ENCODE measurements at places on chromosomes 11 and 22. TPM values are rescaled to one million over a fixed set of nuclear protein-coding genes. Genes with fewer than 3 reads are reported as not detected.
A peak's percentile ranks its signal among the peaks of the same experiment; 100 is the strongest.

The C1QTNF4 gene
- polyA plus RNA-seq = not detected

GRCh38 chr11:34600339-34601084, 20.4 kb upstream of the EHF start:
- DNase-seq = no peak

The NRIP3 gene
- polyA plus RNA-seq = 3.6 TPM

- DNase-seq = peak; percentile 32
Measured at GRCh38 chr22:30969532-30970355, 679 bp downstream of the TUG1 start.

GRCh38 chr11:128579798-128580504, 7.4 kb downstream of the ETS1 start:
- no peak for DNase-seq

DNA sequence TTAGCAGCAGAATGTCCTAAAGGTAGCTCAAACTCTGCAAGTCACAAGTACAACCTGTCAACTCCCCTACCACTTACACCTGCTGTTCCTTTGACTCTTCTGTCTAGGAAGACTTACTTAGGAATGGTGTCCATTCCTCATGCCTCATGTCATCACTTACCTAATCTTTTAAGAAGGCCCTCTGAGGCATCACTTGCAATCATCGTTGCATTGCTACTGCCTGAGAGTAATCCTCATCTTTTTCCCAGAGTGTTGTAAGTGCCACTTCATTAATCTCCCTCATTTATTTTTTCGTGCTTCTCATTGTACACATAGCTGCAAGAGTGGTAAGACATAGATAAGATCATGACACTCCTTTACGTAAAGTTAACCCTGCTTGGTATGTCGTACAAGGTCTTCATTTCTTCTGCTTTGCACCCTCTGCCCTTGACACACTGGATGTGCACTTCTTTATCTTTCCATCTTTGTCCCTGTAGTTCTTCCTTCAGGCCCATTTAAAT, 54.6 kb downstream of the SFI1 start:
- no peak for DNase-seq

- no peak for DNase-seq
Measured at GRCh38 chr11:93039531-93040240, 70.2 kb downstream of the MTNR1B start.

The MUC6 gene
- 0.72 TPM for polyA plus RNA-seq

GRCh38 chr11:88424881-88425280, 87.3 kb upstream of the CTSC start:
- DNase-seq = no peak

- no peak for DNase-seq
Measured at GRCh38 chr11:73889019-73889418, 12.2 kb downstream of the PAAF1 start.

DNA sequence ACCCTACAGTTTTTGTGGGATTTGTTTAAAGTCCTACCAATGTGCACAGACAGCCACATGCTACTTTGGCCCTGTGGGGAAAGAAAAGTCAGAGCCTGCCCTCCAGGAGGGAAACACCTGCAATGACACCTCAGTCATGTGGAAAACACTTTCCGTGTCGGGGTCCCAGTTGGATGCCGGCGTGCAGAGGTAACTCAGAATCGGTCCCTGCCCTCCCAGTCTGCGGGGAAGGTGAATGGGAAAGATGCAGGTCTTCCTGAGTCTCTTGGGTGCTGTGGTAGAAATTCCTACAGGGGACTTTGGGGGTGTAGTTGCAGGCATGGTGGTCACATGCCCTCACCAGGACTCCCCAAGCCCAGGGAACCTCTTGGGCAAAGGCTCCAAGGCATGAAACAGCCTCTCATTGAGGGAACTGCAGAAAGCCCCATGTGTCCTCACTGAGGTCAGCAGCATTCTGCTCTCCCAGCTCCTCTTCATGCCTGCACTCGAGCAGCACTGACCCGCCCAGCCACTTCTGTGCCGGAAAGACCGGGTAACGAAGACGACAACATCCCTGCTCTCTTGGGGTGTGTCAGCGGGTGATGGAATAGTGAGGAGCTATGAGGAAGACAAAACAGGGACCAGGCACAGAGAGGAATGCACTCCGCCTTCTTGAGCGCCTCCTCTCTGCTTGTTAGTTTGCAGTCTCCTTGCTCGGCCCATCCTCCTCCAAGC, 4.7 kb downstream of the RIBC2 start:
- DNase-seq = no peak

DNA sequence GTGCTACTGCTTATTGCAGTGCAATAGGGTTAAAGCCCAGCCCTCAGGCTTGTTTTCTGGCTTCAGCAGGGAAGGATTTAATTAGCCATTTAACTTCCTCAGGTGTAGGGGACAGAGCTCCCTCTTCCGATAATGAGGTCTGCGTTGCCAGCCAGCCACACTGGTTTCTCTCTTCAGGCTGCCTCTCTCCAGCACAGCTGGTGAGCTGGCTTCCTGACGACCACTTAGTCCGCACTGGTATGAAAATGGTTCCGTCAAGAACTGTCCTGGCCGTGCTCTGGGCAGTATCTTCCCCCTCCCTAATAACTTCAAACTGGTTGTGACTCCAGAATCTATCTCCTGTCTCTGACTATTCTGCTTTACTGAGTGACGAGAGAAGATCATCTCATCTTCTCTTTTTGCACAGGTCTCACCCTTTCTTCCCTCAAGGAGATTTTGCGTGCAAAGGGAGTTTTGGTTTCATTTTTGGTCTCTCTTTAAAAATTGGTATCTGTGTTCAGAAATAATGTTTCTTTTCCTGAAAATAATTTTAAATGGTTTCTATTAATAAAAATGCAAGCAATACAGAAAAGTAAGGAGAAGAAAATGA, 49.2 kb downstream of the CNTN5 start:
- peak; percentile 41 for DNase-seq

DNA sequence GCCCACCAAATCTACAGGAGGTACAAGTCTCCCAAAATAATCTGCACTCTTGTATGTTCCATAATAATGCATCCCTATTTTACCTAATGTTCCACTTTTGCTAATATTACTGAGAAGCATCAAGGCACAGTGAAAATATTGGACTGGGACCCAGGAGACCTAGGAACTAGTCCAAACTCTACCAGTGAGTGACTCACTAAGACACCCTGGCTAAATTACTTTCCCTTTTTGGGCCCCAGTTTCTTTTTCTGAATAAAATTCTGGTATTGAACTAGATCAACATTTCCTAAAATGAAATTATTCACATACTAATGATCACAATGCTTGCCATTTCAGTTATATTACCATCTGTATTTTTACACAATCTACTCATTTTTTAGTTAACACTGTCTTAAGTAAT, 19.6 kb downstream of the THAP12 start:
- no peak for DNase-seq

The OR5A1 gene
- not detected for polyA plus RNA-seq

- DNase-seq = no peak
Measured at GRCh38 chr11:22674470-22675439, 8.3 kb downstream of the GAS2 start.

DNA sequence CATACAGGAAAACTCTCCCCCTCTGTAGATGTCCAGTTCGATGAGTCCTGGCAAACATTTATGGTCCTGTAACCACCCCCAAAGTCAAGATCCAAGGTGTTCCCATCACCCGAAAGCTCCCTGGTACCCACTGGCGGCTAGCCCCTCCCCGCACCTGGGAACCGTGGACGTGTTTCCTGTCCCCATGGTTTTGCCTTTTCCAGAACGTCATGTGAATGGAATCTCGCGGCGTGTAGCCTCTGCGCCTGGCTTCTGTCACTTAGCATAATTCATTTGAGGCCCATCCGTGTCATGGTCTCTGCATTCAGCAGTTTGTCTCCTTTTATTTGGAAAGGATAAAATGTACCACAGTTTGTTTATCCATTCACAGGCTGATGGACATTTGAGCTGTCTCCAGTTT, 106.3 kb downstream of the KCNQ1 start:
- DNase-seq = peak; percentile 14

- no peak for DNase-seq
Measured at GRCh38 chr22:24695060-24695459, 79.5 kb downstream of the PIWIL3 start.

The USP28 gene
- polyA plus RNA-seq = 3.5 TPM

GRCh38 chr11:118436639-118437207, 431 bp downstream of the KMT2A start:
- DNase-seq = peak; percentile 22

GRCh38 chr11:78773492-78773891, 198.8 kb upstream of the NARS2 start:
- DNase-seq = no peak

The ESAM gene
- 17.1 TPM for polyA plus RNA-seq

DNA sequence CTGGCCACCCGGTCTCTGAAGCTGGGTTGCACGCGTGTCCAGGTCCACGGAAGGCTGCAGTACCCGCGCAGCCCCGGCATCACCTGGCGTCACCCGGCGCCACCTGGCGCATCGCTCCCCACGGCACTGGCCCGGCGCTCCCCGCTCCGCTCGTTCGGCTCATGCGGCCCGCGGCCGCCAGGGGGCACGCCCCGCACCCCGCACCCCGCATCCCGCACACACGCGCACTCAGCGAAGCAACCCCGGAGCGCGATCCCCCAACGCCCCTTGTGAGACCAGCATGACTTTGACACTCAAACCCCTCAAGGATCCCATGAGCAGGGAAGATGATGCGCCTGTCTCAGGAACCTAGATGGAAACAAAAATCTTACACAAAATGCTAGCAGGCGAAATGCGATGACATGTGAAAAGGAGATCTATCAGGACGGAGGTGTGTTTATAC, 11.9 kb downstream of the B3GNT6 start:
- no peak for DNase-seq

DNA sequence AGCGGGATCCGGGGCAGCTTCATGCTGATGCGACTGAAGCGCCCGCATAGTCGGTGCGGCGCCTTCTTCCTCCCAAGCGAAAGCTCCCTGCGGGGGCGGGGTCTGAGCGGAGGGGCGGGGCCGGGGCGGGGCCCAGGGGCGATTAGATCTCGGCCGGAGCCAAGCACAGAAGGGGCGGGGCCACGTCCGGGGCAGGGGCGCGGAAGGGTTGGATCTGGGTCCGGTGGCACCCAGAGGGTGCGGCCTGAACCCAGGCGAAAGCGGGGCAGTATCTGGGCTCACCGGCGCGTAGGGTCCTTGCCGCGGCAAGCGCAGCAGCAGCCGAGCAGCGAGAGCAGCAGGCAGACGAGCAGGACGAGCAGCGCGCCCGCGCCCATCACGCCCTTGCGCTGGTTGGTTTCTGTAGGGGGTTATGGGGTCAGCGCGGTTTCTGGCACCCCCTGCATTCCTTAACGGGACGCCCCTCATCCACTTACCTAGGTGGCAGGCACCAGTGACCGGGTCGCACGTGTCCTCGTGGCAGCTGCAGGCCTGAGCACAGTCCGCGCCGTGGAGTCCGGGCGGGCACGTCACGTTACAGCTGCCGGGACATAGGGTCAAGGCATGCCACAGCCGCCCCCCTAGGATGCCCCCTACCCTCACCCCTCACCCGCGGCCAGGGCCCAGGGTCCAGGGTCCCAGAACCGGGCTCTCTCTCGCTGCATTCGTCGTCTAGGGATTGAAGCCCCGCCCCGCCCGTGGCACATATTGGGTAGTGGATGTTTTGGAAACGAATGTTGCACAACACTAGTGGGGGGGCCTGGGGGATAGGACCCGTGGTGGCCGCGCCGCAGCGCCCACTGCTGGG, 8.1 kb downstream of the SCARF2 start:
- DNase-seq = peak; percentile 59

DNA sequence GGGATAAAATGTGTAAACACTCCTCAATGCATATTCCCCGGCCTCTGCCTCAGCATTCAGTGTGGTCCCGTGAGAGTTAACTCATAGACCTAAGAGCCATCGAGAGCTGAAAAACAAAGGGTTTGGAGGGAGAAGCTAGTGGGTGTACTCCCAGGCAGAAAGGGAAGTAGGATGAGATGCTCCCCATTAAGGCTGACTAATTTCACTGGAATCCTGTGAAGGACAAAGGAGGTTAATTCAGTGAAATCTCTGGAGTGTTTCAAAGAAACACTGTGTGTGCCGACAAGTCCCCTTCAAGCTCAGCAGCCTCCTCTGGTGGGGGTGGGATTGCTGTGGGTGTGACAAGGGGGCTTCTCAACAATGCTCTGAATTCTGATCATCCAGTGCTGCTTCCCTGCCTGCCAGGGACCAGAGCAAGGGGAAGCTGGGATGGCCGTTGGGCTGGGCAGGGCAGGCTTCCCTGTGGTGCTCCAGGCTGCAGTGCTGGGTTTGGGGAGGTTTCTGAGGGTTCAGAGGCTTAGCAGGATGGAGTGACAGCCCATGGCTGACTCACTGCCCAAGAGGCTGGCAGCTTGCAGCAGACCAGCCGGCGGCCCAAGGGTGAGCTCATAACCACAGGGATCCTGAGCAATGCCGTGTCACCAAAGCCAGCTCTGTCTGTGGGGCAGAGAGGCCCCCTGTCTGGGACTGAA, 61.4 kb upstream of the BMAL1 start:
- peak; percentile 89 for DNase-seq

DNA sequence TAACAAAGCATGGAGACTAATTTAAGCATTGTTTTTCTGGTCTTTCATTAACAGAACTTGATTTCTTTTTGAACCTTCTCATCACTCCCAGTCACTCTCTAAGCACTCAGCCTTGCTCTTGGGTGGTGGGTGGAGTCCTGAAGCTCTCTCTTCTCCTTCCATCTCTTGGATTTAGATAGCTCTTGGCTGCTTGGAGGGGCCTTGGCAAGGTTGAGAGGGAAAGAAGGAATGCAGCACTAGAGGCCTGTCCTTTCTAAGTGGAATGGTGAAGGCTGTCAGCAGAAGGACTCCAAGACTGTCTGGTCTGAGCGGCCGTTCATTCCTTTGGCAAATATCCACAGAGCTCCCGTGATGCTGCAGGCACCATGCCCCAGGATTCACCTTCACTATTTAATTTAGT, 168.6 kb upstream of the E2F8 start:
- DNase-seq = no peak

GRCh38 chr22:49018601-49019000, 809.1 kb downstream of the BRD1 start:
- no peak for DNase-seq

Measured in adrenal gland (tissue), 19 donors.